ENCODE measurements at places on chromosomes 1 and 21. TPM values are rescaled to one million over a fixed set of nuclear protein-coding genes. Genes with fewer than 3 reads are reported as not detected.

Gene FAM177B
- total RNA-seq = not detected

Gene PSRC1
- total RNA-seq = 4.7 TPM

Gene LCE3A
- total RNA-seq = not detected

Gene CHODL
- not detected for total RNA-seq

Gene NEGR1
- 2.7 TPM for total RNA-seq

Gene MSH4
- 0.35 TPM for total RNA-seq

Gene SHISA4
- total RNA-seq = 13.5 TPM

Gene METTL18
- 2.1 TPM for total RNA-seq

Gene CNTN2
- not detected for total RNA-seq

All from smooth muscle cell of the coronary artery (primary cell).